ENCODE measurements at places on chromosomes 4 and X.

GRCh38 chr4:89114100-89114499 is 2.8 kb downstream of the TIGD2 start:
- DNase-seq, result no peak

GRCh38 chr4:139686988-139687387 is 21.4 kb downstream of the MGST2 start:
- no peak for DNase-seq

- DNase-seq, result no peak
Observed at GRCh38 chr4:160928482-160928881, 1235.3 kb downstream of the FSTL5 start.

DNA sequence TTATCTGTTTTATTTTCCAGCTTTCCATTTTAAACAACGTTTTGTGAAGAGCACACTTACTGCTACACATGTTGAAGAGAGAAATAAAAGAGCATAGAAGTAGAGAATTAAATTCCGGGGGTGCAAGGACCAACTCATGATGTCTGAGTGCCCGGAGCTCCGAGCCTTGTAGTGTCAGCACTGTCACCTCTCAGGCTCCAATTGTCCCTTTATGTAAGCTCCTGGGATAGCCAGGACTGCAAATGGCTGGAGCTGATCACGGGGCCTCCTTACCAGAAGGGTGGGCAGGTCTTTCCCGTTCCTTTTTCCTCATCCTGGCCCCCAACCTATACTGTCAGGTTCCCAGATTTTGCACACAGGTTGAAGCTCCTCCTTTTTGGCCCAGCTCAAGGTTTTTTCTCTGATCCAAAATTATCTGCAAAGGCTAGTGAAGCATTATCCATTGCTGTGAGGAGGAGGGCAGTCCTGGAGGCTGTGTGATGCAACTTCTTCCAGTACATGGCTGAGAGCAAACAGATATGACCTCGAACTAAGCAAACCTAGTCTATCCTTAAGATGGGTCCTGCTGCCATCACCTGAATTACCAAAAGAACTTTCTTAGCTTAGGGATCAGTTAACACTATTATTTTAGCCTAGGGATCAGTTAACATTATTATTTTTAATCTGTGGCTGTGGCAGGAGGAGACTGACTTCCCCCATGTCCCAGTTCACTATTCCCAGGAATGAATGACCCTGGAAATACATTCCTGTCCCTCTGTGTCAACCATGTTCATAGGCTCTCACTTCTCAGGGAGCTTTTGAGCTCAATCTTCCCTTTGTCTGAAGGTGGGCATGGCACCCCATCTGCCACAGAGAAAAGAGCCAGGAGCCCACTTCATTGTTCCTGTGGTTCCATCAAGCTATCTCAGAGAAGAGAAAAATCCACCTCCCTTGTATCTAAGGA is at the start of gene FGG:
TSS of gene FGG (minus strand) at position 185 of the 943 bp plus-strand sequence. CDS start at position 138, 47 bp downstream.
- DNase-seq, result no peak
